ENCODE measurements at places on chromosomes 16 and 17.

DNA sequence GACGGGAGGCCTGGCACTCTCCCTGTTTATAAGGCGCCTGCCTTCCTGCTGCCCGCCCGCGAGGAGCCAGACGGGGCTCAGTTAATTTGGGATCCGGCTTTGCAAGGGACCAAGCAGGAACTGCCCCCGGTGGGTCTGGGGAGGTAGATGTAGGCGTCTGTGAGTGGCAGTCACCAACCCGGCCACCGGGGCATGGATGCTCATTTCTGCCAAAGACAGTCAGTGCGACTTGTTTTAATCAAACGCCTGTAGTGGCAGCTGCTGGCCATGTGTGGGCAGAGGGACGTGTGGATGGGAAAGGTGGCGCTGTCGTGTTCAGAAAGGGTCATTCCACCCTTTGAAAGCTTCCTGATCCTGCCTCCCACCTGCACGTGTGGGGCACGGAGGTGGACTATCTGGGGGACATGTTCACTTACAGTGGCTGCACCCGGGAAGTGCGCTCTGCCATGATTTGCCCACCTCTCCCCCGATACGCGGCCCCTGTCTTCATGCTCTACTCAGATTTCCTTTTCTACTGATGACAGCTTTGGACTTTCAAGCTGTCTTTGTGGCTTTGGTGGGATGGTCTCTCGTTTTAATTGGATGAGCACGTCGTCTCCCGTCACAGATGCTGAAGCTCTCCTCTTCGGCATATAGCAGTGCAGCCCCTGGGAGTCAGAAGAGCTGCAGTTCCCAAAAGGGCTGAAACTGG, 60.3 kb upstream of the CIBAR2 start:
- no peak for DNase-seq

GRCh38 chr16:87053016-87053982, 263.9 kb downstream of the C16orf95 start:
- DNase-seq: no peak

DNA sequence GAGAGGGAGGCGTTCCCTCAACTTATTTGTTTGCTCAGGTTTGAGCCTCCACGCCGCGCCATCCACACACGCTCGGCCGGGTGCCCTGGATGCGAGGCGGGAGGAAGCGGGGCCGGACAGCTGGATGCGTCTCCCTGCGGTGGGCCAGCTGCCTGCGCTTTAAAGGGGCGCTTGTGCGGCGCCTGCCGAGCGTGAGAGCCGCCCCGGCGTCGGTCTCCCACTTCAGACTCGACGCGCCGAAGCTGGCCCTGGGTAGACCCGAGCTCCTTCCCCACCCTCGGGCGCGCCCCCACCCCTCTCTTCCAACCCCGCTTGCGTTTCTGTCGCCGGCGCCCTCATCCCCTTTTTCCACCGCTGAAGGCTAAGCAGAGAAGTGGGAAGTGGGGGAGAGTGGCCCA, 527 bp upstream of the CHAD start:
- no peak for DNase-seq

DNA sequence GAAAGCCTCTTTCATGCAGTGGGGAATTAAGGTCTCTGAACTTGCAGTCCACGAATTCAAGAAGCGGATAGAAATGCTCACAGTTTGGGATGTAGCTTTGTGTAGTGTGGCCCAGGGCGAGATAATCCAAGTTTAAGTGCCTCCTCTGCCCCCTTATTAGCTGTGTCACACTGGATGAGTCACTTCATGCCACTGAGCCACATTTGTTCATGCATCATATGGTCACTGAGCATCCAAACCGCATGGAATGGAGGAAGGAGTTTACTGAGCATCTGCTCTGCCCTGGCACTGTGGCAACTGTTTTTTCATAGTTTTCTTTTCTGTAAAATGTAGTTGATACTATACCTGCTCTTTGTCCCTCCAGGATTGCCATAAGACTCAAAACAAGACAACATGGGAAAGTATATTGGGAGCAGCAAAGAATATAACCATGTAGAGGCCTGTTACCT, 15.1 kb upstream of the DHX8 start:
- no peak for DNase-seq

DNA sequence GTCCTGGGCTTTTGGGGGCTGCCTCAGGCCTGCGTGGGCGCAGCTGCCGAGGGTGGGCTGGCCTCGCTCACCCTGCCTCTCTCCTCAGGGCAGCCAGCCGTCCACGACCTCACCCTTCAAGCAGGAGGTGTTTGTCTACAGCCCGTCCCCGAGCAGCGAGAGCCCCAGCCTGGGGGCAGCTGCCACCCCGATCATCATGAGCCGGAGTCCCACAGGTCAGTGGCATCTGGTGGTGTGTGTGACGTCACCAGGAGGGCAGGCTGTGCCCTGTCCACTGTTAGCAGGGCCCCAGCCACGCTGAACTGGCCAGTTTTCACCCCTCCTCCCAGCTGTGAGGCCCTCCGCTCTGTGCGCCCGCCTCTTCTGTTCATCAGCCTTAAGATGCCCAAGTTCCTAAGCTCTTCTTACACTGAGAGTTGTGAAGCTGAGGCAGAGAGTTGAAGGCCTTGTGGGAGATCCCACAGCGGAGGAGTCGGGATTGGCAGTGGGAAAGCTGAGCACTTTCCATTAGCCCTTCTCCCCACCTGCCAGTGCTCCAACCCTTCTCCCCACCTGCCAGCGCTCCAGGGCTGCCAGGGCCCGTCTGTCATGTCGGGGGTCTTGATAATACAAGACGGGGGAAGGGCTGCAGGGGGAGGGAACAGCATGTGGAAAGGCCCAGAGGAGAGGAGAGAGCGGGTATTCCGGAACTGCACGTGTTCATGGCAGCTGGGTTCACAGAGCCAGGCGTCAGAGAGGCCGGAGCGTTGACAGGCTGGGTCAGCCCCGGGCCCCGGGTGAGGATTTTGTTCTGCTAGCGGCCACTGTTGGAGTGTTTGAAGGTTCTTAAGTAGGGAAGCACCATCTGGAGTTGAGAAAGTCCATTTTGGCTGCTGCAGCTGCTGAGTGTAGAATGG, 36.3 kb downstream of the OR1D5 start:
- no peak for DNase-seq

GRCh38 chr17:45018848-45019711, 32.4 kb downstream of the DCAKD start:
- no peak for DNase-seq

GRCh38 chr17:27956601-27957445, 63.7 kb upstream of the LYRM9 start:
- DNase-seq: no peak
